ENCODE measurements at places on chromosomes 16 and 17. TPM values are rescaled to one million over a fixed set of nuclear protein-coding genes. Genes with fewer than 3 reads are reported as not detected.
A peak's percentile ranks its signal among the peaks of the same experiment; 100 is the strongest.

DNA sequence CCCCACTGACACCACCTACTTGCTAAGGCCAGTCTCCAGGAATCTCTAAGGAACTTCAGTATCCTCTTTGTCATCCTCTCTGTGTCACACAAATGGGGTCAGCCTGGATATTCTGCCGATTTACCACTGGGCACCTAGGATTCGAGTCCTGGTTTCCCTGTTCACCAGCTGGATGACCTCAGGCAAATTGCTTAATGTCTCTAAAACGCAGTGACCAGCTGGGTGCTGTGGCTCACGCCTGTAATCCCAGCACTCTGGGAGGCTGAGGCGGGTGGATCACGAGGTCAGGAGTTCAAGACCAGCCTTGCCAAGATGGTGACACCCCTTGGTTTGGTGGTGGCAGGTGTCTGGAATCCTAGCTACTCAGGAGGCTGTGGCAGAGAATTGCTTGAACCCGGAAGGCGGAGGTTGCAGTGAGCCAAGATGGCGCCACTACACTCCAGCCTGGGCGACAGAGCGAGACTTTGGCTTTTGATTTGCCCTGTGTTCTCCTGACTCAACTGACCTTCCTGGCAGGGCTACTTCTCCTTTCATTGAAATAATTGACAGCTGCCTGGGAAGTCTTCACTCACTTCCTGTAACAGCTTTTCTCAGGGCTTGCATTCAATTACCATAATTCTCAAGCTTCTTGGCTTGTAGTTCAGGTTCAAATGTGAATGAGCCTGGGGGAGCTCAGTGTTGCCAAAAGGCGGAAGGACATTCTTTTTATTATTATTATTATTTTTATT lies 15.4 kb downstream of the SYCE1L start:
- no peak for DNase-seq

Gene TEX14
- 0.15 TPM for polyA plus RNA-seq

Gene JPH3
- not detected for polyA plus RNA-seq

GRCh38 chr17:16287563-16288027 lies 65.7 kb downstream of the CENPV start:
- DNase-seq: peak; percentile 61

DNA sequence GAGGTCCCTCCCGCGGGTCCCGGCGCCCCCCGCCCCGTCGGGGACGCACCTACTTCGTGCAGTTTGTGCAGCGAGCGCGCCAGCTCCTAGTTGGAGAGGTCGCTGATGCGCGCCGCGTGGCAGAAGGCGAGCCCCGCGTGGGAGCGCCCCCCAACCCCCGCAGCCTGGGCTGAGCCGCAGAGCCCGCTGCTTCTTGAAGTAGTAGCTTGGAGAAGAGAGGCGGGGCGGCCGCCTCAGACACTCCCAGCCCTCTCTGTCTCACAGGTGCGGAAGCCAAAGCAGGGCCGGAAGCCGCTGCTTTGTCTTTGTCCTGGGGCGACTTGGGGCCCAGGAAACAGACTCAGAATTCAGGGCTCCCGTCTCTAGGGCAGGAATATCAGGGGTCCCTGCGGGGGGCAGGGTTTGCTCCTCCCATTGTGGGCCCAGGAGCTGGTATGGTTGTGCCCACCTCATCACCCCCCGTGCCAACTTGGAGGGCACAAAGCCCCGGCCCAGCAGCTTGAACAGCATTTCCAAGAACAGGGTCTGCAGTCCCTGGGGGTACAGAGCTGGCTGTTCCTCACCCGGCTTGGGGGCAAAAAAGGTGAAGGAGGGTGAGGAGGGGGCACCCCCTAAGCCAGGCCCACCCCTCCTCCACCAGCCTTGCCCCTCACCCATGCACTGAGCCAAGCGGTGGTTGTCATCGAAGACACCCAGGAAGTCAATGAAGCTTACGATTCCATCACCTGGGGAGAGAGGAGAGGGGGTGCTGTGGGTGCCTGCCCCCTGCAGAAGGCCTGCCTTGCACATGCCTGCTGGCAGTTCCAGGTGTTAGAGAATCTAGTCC lies 13.5 kb downstream of the SPATA32 start:
- no peak for DNase-seq

Measured in GM23248 (cell line).